ENCODE measurements at places on chromosomes 3 and 15. TPM values are rescaled to one million over a fixed set of nuclear protein-coding genes. Genes with fewer than 3 reads are reported as not detected.

- DNase-seq, result no peak
Observed at GRCh38 chr3:48058091-48058490, 41.9 kb upstream of the MAP4 start.

DNA sequence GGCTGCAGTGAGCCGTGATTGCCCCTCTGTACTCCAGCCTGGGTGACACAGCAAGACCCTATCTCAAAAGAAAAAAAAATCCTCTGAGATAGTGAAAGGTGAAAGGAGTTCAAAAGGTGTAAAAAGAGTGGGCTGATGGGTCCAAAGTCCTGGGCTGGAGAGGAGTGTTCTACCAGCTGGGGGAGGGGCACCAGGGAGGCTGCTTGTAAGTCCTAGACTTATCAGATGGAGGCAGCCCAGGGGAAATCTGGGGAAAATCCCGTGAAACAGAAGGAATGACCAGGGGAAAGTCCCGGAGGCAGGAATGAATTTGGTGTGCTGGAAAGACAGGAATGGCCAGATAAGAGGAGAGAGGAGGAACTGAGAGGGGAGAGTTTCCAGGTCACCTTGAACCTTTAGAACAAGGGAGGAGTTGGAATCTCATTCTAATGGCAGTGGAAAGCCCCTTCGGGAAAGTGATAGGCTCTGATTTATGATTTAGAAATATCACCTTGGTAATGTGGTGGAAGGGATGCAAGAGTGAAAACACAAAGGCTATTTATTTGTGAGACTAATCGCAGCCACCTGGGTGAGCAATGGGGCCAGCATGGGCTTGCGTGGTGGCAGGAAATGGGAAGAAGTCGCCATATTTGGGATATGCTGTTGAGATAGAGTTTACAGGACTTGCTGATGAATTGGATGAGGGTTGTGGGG is 23.4 kb upstream of the PPP4R2 start:
- DNase-seq, result peak; percentile 51

DNA sequence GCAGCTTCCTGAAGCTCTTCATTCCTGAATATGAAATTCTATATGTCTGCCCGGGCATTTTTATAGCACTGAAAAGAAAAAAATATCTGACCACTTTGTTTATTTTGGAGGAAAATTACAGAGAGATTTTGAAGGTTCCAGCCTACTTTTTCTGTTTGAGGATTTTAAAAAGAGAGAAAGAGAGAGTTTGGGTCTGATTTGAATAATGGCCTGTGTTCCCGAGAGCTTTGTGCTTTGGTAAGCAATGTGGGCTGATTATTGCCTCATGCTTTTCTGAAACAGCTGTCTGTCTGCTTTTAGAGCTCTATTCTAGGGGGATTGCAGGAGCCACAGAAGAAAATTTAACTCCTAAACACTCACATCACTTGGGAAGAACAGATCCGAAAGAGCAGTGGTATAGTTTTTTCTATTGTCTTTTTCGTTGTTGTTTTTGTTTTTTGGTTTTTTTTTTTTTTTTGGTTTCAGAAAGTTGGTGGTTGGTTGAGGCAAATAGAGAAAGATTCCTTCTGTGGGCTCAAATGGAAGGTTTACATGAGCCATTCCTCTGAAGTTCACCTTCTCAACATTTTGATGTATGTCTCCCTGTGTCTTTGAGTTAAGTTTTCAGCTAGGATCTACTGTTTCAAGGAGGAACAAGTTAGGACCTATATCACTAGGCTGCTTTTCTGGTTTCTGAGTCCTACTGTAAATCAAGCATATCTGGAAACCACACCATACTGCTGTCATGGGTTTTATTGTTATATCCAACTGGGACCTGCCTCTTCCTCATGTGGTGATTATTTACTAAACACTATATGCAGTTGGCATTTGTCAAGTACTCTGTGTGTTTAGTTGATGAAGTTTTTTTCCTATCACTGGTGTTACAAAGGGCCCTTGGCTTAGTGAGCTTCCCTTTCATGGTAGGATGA is 178.9 kb downstream of the KCNMB2 start:
- no peak for DNase-seq

DNA sequence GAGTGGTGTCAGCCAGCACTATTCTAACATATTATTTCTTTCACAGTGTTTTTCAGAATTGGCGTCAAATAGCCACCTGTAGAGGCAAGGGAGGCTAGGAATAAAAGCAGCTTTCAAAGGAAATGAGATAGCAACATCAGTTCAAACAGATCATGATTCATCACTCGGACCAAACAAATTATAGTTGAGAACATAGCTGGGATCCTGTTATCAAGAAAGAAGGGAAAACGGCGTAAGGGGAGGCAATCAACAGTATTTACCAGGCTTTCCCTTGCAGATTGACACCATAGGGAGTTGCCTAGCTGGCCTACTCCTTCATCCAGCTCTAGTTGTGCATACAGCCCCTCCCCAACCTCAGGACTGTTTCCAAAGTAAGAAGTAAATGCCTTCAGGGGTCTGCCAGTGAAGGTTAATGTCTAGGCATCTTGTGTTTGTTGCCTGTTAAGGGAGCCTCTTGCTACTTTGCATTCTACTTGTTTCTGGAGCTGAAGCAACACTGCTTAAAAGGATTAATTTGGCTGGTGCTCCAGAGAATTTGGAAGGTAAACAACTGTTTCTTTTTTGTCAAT is 286.5 kb downstream of the NSUN3 start:
- no peak for DNase-seq

DNA sequence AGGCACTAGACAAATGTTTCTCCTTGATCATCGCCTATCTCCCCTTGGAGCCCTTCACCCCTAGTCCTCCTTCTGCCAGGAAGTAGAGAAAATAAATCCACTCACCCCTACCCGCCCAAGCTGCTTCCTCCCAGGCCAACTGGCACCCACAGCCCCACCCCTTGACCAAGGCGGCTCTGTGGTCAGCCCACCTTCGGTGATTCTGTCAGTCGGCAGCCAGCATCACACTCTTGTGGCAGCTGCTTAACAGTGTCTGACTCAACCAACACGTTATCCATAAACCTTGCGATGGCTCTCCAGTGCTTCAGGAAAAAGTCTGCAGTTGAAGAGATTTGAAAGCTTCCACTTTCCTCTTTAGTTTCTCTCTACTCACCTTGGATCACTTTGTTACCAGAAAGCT is 7.6 kb downstream of the SHF start:
- DNase-seq, result no peak

- DNase-seq, result no peak
Observed at GRCh38 chr15:66096688-66097058, 156.9 kb downstream of the MEGF11 start.

DNA sequence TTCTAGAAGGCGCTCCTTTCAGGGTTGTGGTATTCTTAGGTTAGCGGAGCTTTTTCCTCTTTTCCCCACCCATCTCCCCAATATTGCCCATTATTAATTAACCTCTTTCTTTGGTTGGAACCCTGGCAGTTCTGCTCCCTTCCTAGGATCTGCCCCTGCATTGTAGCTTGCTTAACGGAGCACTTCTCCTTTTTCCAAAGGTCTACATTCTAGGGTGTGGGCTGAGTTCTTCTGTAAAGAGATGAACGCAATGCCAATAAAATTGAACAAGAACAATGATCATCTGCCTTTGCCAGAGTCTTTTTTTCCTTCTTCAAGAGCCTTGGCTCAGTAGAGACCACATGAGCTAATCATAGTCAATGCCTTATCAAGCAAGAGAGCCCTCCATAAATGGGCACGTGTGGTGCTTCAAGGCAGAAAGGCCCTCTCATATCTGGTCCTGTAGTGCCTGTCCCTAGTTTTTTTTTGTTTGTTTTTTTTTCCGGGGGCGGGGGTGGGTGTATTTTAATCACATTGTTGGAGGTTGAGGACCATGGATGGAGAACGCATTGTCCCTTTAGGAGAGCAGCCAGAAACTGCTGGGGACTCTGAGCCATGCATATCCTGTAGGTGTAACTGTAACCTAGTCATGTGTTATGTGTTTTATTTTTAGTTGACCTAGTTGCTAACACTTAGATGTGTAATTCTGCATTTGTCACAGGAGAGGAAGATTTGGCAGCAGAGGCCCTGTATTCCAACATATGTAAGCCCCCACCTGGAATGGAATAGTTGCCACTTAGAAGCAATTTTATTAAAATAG is 64.7 kb upstream of the ACAD9 start:
- no peak for DNase-seq

GRCh38 chr15:72792431-72792830 is 8.9 kb upstream of the ADPGK start:
- no peak for DNase-seq

GRCh38 chr3:144294659-144295538 is 323.3 kb downstream of the DIPK2A start:
- DNase-seq, result no peak

- DNase-seq, result no peak
Observed at GRCh38 chr3:72547183-72547582, 301.1 kb downstream of the SHQ1 start.

DNA sequence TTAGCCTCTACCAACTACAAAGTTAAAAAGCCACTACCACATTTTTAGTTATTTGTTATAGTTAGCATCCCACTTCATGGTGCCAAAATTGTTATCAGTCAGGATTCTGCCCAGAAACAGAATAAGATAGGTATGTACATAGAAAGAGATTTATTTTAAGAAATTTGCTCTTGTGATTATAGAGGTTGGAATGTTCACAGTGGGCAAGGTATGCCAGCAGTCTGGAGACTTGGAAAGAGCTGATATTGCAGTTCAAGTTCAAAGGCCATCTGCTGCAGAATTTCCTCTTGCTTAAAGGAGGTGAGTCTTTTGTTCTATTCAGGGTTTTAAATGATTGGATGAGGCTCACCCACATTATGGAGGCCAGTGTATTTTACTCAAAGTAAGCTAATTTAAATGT is 143.8 kb upstream of the POU1F1 start:
- no peak for DNase-seq

DNA sequence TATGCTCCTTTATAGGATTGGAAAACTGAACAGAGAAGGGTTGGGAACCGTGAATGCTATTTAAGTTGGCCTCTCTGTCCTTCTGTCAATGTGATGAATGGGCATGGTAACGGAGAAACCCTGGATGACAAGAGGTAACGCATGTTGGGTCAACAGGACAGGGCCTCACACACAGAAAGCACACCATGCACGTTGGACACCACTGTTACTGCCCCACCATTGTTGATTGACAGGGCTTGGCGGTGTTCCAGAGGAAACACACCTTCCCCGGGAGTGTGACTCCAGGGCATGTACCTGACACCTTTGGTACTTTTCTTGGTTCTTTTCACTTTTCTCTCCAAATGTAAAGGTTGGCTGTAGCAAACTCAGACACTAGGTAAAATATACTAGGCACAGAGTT is 548.5 kb downstream of the OCA2 start:
- DNase-seq, result no peak

Gene HYKK
- 6.8 TPM for total RNA-seq

Gene SAMMSON
- 0.48 TPM for total RNA-seq

Gene DUOXA2
- total RNA-seq, result not detected

Gene FAM81A
- total RNA-seq, result 4.9 TPM

Gene ASB14
- total RNA-seq, result not detected

Gene CAMKV
- total RNA-seq, result not detected
